ENCODE measurements at places on chromosomes 3 and 15. TPM values are rescaled to one million over a fixed set of nuclear protein-coding genes. Genes with fewer than 3 reads are reported as not detected.

GRCh38 chr3:71045917-71046282, 537.6 kb downstream of the FOXP1 start:
- no peaks in the 10 kb centered on the region for H3K27me3 ChIP-seq
- H3K4me3 ChIP-seq = no peak overlapping the region
- peaks cover 48% of the 10 kb centered on the region for H3K36me3 ChIP-seq
- H3K27ac ChIP-seq = peak overlapping the region; percentile 60
- H3K4me1 ChIP-seq = peaks cover 25% of the 10 kb centered on the region
- DNase-seq = no peak

DNA sequence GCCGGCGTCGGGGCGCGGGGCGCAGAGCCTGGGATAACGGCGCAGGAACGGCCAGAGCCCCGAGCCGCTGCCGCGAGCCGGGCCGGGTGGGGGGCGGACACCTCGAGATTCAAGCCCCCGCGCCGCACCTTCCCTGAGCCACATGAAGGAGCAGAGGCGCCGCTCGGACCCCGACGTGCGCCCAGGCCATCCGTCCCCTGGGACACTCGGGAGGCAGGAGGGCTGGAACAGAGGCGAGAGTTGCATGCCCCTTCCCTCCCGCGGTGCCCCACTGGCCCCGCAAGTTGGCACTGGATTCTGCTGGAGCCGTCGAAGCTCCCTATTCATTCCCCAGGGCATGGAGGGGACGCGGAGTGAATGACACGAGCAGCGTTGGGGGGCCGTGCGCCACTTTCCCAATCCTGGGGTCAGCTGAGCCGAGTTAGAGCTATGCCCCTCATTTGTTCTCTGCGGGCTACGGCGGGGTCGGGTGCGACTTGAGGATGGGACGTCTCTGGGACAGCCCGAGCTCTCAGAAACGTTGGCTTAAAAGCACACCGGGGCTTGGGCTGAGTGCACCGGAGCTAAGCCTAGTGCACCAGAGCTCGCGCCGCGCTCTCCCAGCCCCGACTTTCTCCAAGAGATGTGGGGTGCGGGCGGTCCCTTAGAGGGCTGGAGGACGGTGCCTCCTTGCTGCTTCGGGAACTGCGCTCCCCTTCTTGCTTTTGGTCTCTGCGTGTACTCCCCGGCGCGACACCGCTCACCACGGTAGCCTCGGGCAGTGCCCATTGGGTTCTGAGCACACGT, 588 bp downstream of the SLC6A1 start:
- H3K27me3 ChIP-seq = no peaks in the 10 kb centered on the region
- peaks cover 19% of the 10 kb centered on the region for H3K4me1 ChIP-seq
- no peak overlapping the region for H3K27ac ChIP-seq
- H3K4me3 ChIP-seq = peak overlapping the region; percentile 42
- peak; percentile 76 for DNase-seq
- no peaks in the 10 kb centered on the region for H3K36me3 ChIP-seq

DNA sequence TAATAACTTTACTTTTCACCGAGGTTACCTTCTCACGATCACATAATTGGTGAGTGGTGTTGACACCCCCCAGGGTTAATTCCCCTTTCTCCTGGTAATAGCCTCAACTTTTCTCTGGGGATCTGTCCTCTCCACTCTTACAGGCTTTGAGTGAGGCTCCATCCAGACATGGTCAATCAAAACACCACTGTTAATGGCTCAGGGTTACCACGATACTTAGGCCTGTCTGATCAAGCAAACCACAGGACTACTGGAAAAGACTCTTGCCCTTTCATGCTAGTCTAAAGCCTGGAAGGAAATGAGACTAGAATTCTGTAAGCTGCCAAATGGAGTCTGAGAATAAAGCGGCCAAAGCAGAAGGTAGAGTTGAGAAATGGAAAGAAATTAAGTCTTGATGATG, 56.5 kb upstream of the STT3B start:
- no peaks in the 10 kb centered on the region for H3K4me1 ChIP-seq
- no peaks in the 10 kb centered on the region for H3K27me3 ChIP-seq
- no peak overlapping the region for H3K27ac ChIP-seq
- DNase-seq = no peak
- no peaks in the 10 kb centered on the region for H3K36me3 ChIP-seq

The TRIM59 gene
- 1.6 TPM for total RNA-seq

The LRRC34 gene
- total RNA-seq = 4.6 TPM

GRCh38 chr15:40441565-40442531, 1.1 kb downstream of the BAHD1 start:
- peaks cover 67% of the 10 kb centered on the region for H3K4me1 ChIP-seq
- peaks cover 14% of the 10 kb centered on the region for H3K27me3 ChIP-seq
- DNase-seq = peak; percentile 89
- H3K27ac ChIP-seq = peak overlapping the region; percentile 16
- H3K36me3 ChIP-seq = no peaks in the 10 kb centered on the region

The CPLX3 gene
- not detected for total RNA-seq

The IQCF5 gene
- not detected for total RNA-seq

- H3K4me3 ChIP-seq = no peak overlapping the region
- peaks cover 100% of the 10 kb centered on the region for H3K36me3 ChIP-seq
- no peak overlapping the region for H3K27ac ChIP-seq
- no peak for DNase-seq
- H3K4me1 ChIP-seq = no peaks in the 10 kb centered on the region
- H3K27me3 ChIP-seq = no peaks in the 10 kb centered on the region
Measured at GRCh38 chr15:25057574-25057973, 102.8 kb downstream of the SNRPN start.

The TLR9 gene
- not detected for total RNA-seq

The C3orf49 gene
- not detected for total RNA-seq

The CRABP1 gene
- not detected for total RNA-seq

- no peak overlapping the region for H3K27ac ChIP-seq
- DNase-seq = no peak
- H3K4me1 ChIP-seq = no peaks in the 10 kb centered on the region
- no peak overlapping the region for H3K4me3 ChIP-seq
- H3K27me3 ChIP-seq = no peaks in the 10 kb centered on the region
- no peaks in the 10 kb centered on the region for H3K36me3 ChIP-seq
Measured at GRCh38 chr3:8266730-8267131, 234.9 kb upstream of the LMCD1 start.

The FBXL22 gene
- 2.0 TPM for total RNA-seq

- DNase-seq = no peak
- H3K27ac ChIP-seq = no peak overlapping the region
- no peaks in the 10 kb centered on the region for H3K36me3 ChIP-seq
Measured at GRCh38 chr3:52798376-52798977, 3.9 kb downstream of the ITIH3 start.

DNA sequence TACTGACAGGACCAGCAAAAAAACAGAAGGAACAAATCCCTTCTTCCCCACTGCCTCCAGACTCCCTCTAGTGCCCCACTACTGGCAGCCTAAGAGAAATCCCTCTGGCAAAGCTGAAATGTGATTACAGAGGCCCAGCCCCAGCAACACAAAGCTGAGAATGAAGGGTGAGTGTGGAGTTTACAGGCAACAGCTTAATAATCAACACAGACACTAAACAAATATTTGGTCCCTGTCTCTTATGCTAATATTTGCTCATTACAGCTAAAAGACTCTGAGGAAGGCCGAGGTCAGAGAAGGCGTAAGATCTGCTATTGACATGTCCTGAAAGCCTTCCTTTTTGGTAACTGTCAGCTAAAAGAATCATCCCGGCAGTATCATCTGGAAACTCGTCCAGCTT, 308.5 kb upstream of the RASGRP1 start:
- H3K4me3 ChIP-seq = no peak overlapping the region
- H3K36me3 ChIP-seq = no peaks in the 10 kb centered on the region
- no peak for DNase-seq
- no peak overlapping the region for H3K27ac ChIP-seq

Data from upper lobe of left lung (tissue), 6 donors.